ENCODE measurements at places on chromosomes 3 and 15. TPM values are rescaled to one million over a fixed set of nuclear protein-coding genes. Genes with fewer than 3 reads are reported as not detected.

- H3K27ac ChIP-seq, result no peak overlapping the region
- no peaks in the 10 kb centered on the region for H3K27me3 ChIP-seq
Observed at GRCh38 chr15:94205366-94205765, 26.0 kb upstream of the MCTP2 start.

- DNase-seq, result no peak
- no peak overlapping the region for H3K4me3 ChIP-seq
- H3K36me3 ChIP-seq, result no peaks in the 10 kb centered on the region
Observed at GRCh38 chr3:13858768-13859520, 20.9 kb downstream of the WNT7A start.

DNA sequence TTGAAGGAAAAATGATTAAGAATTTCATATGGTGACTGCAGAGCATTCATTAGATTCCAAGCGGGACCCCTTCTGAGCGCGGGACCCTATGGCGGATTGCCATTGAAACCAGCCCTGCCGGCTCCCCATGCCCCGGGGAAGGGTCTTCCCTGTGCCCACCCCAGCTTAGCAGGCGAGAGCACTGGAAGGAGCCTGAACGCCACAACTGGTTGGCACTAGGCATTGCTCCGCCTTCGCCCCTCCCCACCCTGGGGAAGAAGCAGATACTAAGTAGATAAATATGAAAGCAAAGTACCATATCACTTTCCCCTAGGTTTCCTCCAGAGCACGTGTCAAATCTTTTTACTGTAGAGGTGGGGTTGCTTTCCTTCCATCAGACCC lies 70.7 kb downstream of the CYP19A1 start:
- no peaks in the 10 kb centered on the region for H3K36me3 ChIP-seq
- H3K4me3 ChIP-seq, result peak overlapping the region; percentile 74
- H3K27me3 ChIP-seq, result peaks cover 28% of the 10 kb centered on the region
- H3K27ac ChIP-seq, result no peak overlapping the region

DNA sequence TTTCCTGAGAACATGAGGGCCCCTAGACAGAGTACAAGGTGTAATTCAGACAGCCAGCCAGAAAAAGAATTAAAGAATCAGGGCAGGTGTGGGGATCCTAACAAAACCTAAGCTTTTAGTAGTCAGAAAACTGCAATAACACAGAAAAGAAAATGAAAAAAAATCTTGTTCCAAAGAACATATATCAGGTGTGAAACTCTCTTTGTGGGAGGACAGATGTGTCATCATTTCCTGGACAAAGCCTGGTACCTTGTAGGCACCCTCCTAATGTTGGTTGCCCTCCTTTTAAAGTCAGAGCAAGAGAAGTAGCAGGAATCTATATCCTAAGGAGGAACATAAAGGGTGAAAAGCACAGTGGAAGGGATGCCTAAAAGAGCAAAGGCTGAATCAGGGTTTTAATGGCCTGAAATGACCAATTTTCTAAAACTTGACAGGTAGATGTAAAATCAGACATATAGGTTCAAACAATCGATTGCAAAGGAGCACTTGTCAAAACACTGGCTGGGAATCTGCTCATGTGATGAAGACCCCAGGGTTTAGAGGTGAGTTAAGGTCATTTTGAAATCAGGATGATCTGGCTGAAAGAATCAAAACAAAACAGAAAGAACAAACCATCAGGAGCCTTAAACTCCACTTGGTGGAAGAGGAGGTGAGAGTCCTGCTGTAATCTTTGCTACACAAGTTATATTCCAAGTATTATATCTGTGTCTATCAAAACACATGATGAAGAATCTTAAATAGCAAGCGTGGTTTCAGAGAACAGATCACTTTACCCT lies 54.9 kb downstream of the TGFBR2 start:
- H3K36me3 ChIP-seq, result peaks cover 25% of the 10 kb centered on the region
- no peak overlapping the region for H3K4me3 ChIP-seq
- peak overlapping the region; percentile 15 for H3K27ac ChIP-seq
- no peaks in the 10 kb centered on the region for H3K27me3 ChIP-seq

DNA sequence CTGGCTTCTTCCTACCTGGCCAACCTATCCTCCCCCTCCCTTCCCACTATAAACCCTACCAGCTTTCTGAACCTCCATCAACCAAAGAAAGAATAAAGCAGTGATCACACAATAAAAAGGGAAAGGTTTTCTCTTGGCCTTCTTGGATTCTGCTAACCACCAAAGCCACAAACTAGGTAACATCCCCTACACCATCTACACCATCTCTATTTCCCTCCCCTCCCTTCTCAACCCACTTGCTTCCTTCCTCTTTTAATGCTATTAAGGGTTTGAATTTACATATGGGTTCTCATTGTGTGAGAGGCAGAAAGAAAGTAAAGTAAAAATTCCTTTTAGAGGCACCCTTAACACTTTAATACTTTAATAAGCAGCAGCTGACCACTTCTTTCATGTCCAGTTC lies 25.8 kb upstream of the RSL24D1 start:
- H3K4me3 ChIP-seq, result no peak overlapping the region
- peaks cover 7% of the 10 kb centered on the region for H3K4me1 ChIP-seq
- no peak for DNase-seq
- no peak overlapping the region for H3K27ac ChIP-seq
- no peaks in the 10 kb centered on the region for H3K27me3 ChIP-seq
- H3K36me3 ChIP-seq, result peaks cover 4% of the 10 kb centered on the region

DNA sequence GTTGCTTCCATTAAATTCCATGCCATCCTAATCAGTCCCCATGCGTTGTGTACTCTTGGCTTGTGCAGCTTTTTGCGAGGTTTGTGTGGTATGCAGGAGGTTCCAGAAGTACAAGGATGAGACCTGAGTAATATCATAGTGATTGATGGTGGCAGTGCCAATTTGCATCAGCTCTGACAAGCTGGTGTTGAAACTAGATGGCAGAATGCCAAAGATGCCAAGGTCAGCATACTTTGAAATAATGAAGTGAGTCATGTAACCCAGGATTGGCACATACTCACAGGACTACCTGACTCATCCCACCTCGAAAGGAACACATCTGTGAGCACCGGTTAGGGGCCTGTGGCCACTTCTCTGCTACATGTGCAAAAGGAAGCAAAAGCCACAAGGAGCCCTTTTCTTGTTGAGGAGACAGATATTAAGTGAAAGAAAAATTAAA lies 14.3 kb downstream of the KAT2B start:
- H3K27me3 ChIP-seq, result no peaks in the 10 kb centered on the region
- H3K4me1 ChIP-seq, result peaks cover 5% of the 10 kb centered on the region
- DNase-seq, result no peak
- no peak overlapping the region for H3K4me3 ChIP-seq

DNA sequence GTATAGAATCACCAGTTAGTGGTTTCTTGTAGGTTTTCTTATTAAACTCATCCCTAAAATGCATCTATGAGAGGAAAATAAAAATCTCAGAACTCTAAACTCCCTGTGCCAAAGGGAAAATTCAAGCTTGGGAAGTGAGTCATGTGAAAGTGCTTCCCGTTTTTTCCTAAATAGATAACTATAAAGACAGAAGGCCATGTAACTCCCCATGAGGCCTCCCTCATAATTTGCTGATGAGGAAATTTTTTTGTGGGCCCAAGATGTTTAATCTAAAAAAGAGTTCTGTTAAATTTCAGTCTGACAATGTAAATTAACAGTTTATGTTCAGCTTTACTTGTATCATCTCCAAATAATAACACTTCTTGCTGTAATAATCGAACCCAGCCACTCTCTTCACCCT lies 1273.9 kb downstream of the OTOL1 start:
- H3K27me3 ChIP-seq, result no peaks in the 10 kb centered on the region
- H3K27ac ChIP-seq, result no peak overlapping the region
- no peak for DNase-seq

GRCh38 chr15:88255484-88256278 lies 858 bp downstream of the NTRK3 start:
- DNase-seq, result no peak
- peaks cover 58% of the 10 kb centered on the region for H3K27me3 ChIP-seq
- peak overlapping the region; percentile 57 for H3K4me3 ChIP-seq
- H3K27ac ChIP-seq, result no peak overlapping the region
- H3K36me3 ChIP-seq, result no peaks in the 10 kb centered on the region
- peaks cover 18% of the 10 kb centered on the region for H3K4me1 ChIP-seq

GRCh38 chr15:30992249-30992864 lies 929 bp upstream of the MTMR10 start:
- no peaks in the 10 kb centered on the region for H3K27me3 ChIP-seq
- H3K4me1 ChIP-seq, result peaks cover 12% of the 10 kb centered on the region
- DNase-seq, result no peak
- H3K4me3 ChIP-seq, result peak overlapping the region; percentile 78
- H3K36me3 ChIP-seq, result no peaks in the 10 kb centered on the region

GRCh38 chr3:100042166-100042981 lies 71.9 kb downstream of the FILIP1L start:
- peak overlapping the region; percentile 96 for H3K27ac ChIP-seq
- peaks cover 1% of the 10 kb centered on the region for H3K36me3 ChIP-seq
- peak overlapping the region; percentile 0 for H3K4me3 ChIP-seq
- H3K27me3 ChIP-seq, result no peaks in the 10 kb centered on the region
- H3K4me1 ChIP-seq, result peaks cover 73% of the 10 kb centered on the region

- H3K27ac ChIP-seq, result no peak overlapping the region
- no peak overlapping the region for H3K4me3 ChIP-seq
- H3K36me3 ChIP-seq, result peaks cover 2% of the 10 kb centered on the region
- no peak for DNase-seq
- H3K27me3 ChIP-seq, result peaks cover 8% of the 10 kb centered on the region
- peaks cover under 1% of the 10 kb centered on the region for H3K4me1 ChIP-seq
Observed at GRCh38 chr15:92407916-92408315, 14.2 kb downstream of the ST8SIA2 start.

DNA sequence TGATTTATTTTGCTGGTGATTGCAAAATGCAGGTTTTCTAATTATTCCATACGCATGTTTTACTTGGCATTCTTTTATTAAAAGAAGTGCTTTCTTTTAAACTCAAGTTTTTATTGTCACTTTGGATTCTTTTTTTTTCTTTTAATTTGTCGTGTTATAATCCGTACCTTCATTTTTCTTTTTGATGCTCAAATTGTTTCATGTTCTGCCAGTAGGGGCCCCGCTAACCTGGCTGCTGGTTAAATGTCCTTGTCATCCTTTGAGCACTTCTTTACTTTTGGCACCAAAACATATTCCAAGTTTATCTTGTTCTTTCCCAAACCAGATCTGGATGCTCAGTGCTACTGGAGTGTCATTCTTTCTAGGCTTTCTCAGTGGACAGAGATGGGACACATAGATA lies 31.6 kb downstream of the MED12L start:
- no peak overlapping the region for H3K4me3 ChIP-seq
- no peak for DNase-seq
- H3K27me3 ChIP-seq, result peaks cover 14% of the 10 kb centered on the region

GRCh38 chr15:63763476-63764123 lies 70.1 kb downstream of the HERC1 start:
- H3K27me3 ChIP-seq, result no peaks in the 10 kb centered on the region
- peaks cover 14% of the 10 kb centered on the region for H3K4me1 ChIP-seq
- no peak overlapping the region for H3K4me3 ChIP-seq
- H3K27ac ChIP-seq, result no peak overlapping the region

GRCh38 chr3:56192001-56192400 lies 276.3 kb downstream of the ERC2 start:
- H3K27ac ChIP-seq, result no peak overlapping the region
- H3K4me1 ChIP-seq, result no peaks in the 10 kb centered on the region
- H3K4me3 ChIP-seq, result no peak overlapping the region
- H3K36me3 ChIP-seq, result no peaks in the 10 kb centered on the region

GRCh38 chr3:15040844-15041243 lies 24.3 kb downstream of the MRPS25 start:
- H3K36me3 ChIP-seq, result peaks cover 37% of the 10 kb centered on the region
- peaks cover 3% of the 10 kb centered on the region for H3K4me1 ChIP-seq
- DNase-seq, result no peak
- no peak overlapping the region for H3K4me3 ChIP-seq
- H3K27ac ChIP-seq, result no peak overlapping the region

DNA sequence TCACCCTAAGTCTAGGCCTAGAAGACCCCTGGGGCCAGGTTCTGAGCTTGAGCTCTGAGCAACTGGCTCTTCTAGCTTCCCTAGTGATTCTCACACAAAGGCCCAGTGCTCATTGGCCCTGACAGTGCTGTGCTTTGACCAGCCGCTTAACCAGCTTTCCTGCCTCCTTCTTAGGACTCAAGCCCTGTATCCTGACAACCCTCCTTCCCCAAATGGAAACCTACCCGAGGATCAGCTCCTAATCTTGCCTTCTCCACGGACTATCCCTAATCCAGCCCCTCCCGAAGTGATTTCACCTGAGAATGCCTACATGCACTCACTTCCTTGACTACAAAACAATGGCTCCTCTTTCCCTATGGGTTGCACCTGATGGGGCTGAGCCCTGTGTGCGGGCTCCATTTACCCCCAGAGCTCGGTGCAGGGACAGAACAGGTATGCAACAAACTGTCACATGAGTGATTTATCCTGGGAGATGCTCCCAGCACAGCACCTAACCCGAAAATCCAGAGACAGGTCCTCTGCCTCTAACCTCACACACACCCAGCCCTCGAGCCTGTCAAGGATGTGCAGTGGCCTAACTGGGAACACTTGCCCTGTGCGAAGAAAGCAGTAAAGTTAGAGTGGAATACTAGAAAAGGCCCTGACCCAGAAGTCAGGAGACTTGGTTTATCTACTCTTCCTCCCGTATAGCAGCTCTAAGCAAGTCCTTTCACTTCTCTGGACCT lies 2.3 kb downstream of the MEGF11 start:
- H3K27me3 ChIP-seq, result peaks cover 75% of the 10 kb centered on the region
- no peak overlapping the region for H3K27ac ChIP-seq
- no peaks in the 10 kb centered on the region for H3K36me3 ChIP-seq
- no peak overlapping the region for H3K4me3 ChIP-seq

DNA sequence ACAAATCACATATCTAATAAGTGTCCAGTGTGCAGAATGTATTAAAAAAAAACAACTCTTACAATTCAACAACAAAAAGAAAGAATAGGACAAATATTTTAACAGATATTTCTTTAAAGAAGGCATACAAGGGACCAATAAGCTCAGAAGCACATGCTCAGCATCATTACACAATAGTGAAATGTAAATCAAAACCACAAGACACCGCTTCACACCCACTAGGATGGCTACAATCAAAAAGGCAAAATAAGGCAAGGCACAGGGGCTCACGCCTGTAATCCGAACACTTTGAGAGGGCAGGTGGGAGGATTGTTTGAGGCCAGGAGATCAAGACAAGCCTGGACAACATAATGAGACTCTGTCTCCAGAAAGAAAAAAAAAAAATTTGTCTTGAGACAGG lies 255.6 kb downstream of the MAGI1 start:
- H3K27me3 ChIP-seq, result no peaks in the 10 kb centered on the region
- H3K4me3 ChIP-seq, result no peak overlapping the region
- H3K27ac ChIP-seq, result no peak overlapping the region
- DNase-seq, result no peak

GRCh38 chr15:73602992-73603391 lies 30.2 kb downstream of the NPTN start:
- H3K4me3 ChIP-seq, result no peak overlapping the region
- peaks cover 40% of the 10 kb centered on the region for H3K4me1 ChIP-seq
- H3K36me3 ChIP-seq, result peaks cover 7% of the 10 kb centered on the region
- DNase-seq, result no peak

GRCh38 chr15:60745469-60746061 lies 266.6 kb upstream of the ICE2 start:
- H3K36me3 ChIP-seq, result peaks cover 2% of the 10 kb centered on the region
- H3K4me3 ChIP-seq, result peak overlapping the region; percentile 46
- DNase-seq, result no peak

MYL3 gene
- total RNA-seq, result 1.6 TPM

ACVR2B gene
- total RNA-seq, result 9.4 TPM

SLCO2A1 gene
- 10.7 TPM for total RNA-seq

ST3GAL6 gene
- 4.4 TPM for total RNA-seq
